Activated T-cell treated with anti-CD3 and anti-CD28 coated beads for 4 hours (primary cell): ENCODE measurements at places on chromosomes 3 and 15.

DNA sequence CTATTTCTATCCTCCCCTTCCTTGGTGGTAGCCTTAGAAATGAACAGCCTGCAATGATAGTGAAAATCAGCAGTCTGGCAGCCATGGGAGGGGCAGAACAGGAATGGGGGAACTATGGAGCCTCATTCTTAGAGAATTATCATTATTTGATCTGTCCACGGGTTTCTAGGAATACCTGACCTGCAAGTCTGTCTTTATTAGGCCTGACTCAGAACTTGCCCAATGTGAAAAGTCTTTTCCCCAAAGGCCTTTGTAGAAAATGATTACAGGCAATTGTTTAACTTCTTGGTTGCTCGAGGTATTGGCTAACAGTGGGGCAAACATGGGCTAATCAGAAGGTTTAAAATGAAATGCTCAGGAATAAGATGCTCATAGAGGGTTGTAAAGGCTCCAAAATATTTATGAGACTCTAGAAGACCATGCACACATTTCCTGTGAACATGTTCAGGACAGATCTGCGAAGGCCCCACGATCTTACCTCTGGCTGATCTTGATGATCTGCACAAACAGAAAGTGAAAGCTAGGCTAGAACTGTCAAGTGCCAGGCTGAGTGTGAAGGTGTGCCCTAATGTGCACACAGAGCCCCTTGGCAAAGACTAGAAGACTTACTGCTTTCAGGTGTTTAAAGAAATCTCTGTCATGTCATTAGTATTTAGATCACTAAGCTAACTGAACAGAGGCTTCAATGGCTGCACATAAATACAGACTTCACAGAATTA lies 39.6 kb upstream of the LAMP3 start:
- DNase-seq: peak; percentile 16

DNA sequence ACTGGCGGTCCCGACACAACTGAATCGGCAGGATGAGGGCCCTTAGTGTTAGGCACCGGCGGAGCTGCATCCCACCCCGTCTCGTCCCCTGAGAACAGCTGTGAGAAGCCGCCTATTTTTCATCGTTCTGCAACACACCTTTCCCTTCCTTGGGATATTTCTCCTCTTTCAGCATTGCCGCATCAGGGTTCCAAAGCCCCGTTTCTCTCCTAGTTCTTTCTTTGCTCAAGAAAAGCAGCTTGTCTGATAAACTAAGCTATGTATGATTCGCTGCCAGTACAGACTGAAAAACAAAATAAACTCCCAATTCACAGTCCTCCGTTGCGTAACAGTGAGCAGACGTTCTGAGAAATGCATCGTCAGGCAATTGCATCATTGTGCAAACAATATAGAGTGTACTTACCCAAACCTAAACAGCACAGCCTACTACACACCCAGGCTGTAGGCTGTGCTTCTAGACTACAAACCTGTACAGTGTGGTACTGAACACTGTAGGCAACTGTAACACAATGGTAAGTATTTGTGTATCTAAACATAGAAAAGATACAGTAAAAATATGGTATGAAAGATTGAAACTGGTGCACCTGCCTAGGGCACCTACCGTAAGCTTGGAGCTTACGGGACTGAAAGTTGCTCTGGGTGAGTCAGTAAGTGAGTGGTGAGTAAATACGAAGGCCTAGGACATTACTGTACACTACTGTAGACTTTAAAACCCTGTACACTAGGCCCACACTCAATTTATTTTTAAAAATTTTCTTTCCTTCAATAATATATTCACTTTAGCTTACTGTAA lies 8.9 kb upstream of the ADAMTS17 start:
- no peak for DNase-seq

- no peak for DNase-seq
These were observed 55.0 kb downstream of the FLNB start for GRCh38 chr3:58063022-58063815.

- no peak for DNase-seq
These were observed 21.0 kb downstream of the IFT122 start for GRCh38 chr3:129461022-129461421.

DNA sequence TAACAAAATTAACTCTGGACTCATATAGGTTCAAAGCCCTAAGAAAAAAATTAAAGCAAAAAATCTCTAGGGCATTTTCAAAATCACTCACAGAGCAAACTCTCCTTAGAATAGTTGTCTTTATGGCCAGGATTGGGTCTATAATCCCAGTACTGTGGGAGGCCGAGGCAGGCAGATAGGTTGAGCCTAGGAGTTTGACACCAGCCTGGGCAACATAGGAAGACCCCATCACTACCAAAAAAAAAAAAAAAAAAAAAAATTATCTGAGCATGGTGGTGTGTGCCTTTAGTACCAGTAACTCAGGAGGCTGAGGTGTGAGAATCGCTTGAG lies 378.1 kb upstream of the TGFBR2 start:
- no peak for DNase-seq

DNA sequence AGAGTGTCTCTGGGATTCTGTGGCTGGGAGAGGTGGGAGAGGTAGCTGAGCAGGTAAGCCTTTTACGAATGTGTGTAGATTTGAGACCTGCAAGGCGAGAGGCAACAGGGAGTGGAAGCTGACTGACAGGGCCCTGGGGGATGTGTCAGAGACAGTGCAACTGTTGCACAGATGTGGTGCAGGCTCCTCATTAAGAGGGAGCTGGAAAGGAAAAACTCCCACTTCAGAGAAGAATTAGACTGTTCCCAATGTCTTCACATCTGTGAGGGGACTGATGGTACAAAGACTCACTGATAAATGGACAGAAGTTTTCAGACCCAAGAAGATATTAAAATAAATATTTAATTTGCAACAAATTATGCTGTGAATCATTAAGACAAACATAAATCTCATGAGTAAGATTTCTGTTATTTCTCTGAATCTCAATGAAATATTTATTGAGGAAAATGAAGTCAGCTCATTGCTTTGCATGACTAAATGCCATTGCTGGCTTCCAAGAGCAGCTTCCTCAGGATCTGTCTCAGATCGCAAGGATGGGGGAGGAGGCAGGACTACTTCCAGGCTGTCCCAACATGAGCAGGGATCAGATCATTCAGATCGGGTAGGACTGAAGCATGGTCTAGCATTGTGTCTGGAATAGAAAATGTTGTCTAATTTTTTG lies 127.3 kb upstream of the ROPN1 start:
- DNase-seq: no peak

- DNase-seq: no peak
These were observed 177.8 kb downstream of the OTOL1 start for GRCh38 chr3:161674402-161674801.

- no peak for DNase-seq
These were observed 3.1 kb downstream of the MST1R start for GRCh38 chr3:49900491-49901153.

DNA sequence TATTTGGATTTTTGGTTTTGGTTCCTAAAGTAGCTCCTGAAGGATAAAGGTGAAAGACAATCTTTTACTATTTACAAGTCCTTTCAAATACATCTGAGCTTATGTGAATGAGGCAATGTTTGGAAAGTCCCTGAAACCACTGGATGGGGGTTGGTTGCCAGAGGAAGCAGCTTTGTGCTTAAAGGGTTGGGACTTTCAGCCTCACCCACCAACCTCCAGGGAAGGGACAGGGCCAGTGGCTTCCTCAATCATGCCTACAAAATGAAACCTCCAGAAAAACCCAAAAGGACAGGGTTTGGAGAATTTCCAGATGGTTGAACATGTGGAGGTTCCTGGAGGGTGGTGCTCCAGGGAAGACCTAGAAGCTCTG lies 20.9 kb upstream of the ABHD17C start:
- DNase-seq: no peak
